ENCODE measurements at places on chromosomes 6 and 20. TPM values are rescaled to one million over a fixed set of nuclear protein-coding genes. Genes with fewer than 3 reads are reported as not detected.
A peak's percentile ranks its signal among the peaks of the same experiment; 100 is the strongest.

GRCh38 chr6:30019819-30020218 lies 41.2 kb upstream of the POLR1H start:
- DNase-seq, result no peak

- DNase-seq, result no peak
These were observed 3.7 kb downstream of the WFDC5 start for GRCh38 chr20:45111285-45111684.

DNA sequence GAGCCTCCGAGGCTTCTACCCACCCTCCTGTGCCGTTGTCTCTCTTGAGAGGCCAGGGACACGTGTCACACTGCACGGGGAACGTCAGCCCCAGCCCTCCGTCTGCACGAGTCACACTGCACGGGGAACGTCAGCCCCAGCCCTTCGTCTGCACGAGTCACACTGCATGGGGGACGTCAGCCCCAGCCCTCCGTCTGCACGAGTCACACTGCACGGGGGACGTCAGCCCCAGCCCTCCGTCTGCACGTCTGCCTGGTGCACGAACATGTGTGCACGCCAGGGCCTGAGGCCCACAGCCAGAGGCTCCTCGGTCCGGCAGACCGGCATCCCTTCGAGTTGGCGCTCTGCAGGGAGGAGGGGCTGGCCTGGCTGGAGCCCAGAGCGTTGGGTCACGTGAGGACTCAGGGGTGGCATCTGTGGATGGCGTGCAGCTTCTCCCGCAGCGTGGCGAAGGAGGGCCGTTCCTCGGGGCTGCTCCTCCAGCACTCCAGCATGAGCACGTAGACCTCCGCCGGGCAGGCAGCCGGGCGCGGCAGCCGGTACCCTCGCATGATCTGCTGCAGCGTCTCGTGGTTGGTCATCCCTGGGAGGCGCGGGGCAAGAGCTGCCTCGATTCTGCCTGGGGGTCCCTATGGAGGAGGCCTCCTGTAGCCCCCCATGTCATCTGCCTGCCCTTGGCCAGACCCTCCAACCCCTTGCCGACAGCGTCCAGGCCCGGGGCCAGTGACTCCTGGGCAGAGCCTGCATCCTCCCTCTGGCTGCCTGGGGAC lies 3.4 kb upstream of the PTK6 start:
- no peak for DNase-seq

- no peak for DNase-seq
These were observed 65.5 kb upstream of the FYN start for GRCh38 chr6:111938710-111939109.

- no peak for DNase-seq
These were observed 143.5 kb upstream of the AFDN start for GRCh38 chr6:167683028-167683862.

DNA sequence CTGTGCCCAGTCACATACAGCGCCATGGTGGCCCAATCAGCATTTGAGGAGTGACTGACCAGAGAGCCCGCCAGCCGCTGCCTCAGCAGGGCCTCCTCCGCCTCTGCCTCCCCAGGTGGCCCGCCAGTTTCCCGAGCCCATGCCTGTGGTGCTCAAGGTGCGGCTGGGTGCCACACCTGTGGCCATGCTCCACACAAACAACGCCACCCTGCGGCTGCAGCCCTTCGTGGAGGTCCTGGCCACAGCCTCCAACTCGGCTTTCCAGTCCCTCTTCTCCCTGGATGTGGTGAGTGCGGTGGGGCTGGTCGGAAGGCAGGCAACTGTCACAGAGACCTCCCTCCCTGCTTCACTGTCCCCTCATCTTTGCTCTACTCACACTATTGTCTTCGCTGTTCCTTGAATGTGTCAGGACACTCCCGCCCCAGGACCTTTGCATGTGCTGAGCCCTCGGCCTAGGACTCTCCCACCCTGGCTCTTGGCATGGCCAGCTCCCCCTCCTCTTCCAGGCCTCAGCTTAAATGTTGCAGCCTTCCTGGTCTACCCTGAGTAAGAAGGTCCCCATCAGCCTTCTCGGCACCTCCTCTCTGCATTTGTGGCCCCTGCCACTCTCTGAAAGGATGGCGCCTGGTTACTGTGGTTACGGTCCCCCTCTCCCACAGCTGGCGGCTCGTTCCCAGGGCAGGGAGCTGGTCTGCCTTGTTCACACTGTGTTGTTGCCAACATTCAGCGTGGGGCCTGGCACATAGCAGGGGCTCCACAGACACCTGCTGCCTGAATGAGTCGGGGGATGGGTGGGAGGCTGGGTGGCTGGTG lies 11.8 kb upstream of the BPIFB6 start:
- no peak for DNase-seq

DNA sequence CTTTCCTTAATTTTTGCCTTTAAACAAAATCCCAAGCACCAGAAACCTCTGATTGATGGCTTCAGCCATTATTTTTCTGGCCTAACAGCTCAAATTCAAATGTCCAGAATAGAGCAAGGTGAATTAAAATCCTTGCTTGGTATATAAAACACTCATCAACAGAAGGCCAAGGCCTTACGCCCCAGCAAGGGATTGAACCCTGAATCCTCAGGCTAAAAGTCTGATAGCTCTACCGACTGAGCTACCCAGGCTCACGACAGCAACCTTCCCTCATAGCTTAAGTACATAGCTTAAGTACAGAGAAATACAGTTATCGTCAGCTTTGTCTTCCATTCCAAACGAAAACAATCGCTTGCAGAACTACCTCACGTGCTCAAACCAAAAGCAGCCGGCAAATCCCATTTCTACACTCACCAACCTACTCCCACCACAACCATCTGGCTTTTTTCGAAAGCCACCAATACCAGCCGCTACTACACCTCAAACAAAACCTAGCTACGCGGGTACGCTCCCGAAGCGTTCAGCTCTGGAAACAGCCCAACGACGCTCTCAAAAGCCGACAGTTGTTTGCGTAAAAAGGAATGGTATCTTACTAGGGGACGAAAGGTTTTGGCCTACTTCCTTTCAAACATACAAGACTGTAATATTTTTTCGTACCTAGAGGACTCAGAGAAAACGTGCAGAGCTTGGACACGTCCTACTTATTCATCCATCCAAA lies 167.5 kb downstream of the GPX5 start:
- DNase-seq, result no peak

DNA sequence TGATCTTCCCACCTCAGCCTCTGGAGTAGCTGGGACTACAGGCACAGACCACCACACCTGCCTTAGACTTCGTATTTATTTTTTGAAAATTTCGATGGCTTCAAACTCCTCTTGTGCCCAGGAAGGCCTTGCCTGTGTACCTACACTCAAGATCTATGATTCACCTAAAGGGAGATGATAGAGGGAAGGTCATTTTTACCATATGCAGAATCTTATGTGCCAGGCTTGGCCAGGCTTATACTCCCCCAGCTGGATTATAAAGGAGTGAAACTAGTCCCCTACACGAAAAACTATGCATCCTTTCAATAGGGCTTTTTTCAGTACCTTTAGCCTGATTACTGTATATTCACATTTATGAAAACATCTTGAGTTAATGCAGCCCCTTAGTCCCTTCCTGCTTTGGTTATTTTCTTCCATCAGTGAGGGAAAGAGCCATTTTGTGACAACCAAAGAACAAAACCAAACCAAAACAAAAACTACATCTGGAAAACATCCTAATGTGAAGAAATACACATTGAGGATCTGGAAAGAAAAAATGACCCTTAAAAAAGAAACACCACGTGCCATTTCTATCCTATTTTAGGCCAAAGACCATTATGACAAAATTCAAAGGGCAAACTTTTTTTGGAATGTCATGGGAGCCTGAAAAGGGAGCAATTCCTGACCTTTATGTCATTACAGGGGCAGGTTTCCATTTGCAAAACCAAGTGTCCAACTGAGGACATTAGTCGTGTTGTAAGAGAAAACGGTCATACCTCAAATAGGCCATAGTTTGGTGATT lies 34.7 kb downstream of the RIPOR2 start:
- no peak for DNase-seq

DNA sequence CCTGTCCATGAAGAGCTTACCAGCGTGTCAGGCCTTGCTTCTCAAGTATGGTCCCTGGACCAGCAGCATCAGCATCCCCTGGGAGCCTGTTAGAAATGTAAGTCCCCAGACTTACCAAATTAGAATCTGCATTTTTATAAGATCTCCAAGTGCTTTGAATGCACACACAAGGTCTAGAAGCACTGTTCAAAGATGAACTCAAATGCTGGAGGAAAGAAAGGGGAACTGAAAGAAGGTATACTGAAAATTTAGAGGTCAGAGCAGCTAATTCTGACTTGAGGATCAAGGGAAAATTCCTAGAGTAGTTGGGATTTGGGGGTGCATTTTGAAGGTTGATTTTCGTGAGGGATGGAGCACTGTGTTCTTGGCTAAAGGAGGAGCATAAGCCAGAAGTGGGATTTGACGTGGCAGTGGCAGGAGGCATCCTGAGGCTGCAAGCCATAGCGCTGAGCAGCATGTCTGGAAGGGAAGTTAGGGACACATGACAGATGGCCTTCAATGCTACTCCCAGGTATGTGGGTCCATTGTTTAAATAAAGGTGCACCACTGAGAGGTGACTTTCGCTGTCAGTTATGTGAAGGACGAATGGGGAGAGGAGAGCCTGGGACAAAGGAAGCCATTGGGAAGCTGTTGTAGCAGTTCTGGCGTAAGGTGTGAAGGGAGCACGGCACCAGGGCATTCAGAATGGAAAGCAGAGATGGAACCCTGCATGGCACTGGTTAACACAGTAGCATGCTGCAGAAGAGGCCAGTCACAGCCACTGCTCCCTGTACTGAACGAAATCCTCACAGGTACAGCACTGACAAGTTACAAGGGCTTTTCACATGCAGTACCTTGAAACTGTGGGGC lies 36.2 kb downstream of the ARMC2 start:
- DNase-seq, result no peak

- no peak for DNase-seq
These were observed 29.3 kb downstream of the PDRG1 start for GRCh38 chr20:31922588-31922987.

DNA sequence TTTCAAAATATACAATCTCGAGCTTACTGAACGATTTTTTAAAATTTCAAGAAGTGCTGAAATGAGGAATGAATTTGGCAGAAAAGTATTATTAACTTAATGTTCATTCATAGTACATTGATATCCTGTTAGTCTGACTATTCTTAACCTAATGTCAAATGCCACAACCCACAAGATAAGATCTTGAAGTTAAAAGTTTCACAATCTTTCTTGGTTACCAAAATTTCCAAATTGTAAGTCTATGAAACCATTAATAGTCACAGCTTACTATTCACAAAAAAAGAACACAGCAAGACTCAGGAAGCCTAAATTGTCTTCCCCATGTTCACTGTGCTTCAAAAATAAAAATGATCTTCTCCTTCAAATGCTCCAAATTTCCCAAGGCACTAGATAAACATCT lies 71.3 kb downstream of the HACE1 start:
- DNase-seq, result no peak

GRCh38 chr20:41359541-41360011 lies 7.0 kb downstream of the EMILIN3 start:
- no peak for DNase-seq

DNA sequence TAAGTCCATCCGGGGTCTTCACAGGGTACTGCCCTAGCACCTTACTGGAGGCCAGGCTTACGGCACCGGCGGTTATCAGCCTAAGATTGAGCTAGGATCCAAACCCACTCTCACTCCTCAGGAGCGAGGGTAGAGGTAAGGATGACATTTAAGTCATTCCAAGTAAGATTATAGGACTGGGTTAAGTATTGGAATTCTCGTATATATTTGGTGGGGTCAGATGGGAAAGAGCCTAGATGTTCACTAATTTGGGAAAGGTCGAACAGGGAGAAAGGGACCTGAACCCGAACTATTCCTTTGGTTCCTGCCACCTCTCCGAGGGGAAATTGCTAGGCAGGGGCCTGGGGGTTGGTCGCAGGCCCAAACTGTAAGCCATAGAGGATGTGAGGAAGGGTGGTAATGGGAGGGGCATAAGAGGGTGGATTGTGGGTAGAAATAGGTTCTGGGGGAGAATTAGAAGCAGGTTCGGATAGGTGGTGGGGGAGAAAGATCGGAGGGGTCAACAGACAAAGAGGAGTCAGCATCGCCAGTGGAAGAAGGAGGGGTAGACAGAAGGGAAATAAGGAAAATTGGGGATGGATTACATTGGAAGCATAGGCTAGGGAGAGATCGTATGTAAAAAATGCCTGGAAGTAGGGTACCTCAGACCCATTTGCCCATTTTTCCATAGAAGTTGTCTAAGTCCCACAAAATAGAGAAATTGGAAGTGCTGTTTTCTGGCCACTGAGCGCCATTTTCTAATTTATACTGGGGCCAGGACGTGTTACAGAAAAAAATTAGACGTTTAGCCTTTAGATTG lies 747.1 kb upstream of the ADGRB3 start:
- DNase-seq, result no peak

DNA sequence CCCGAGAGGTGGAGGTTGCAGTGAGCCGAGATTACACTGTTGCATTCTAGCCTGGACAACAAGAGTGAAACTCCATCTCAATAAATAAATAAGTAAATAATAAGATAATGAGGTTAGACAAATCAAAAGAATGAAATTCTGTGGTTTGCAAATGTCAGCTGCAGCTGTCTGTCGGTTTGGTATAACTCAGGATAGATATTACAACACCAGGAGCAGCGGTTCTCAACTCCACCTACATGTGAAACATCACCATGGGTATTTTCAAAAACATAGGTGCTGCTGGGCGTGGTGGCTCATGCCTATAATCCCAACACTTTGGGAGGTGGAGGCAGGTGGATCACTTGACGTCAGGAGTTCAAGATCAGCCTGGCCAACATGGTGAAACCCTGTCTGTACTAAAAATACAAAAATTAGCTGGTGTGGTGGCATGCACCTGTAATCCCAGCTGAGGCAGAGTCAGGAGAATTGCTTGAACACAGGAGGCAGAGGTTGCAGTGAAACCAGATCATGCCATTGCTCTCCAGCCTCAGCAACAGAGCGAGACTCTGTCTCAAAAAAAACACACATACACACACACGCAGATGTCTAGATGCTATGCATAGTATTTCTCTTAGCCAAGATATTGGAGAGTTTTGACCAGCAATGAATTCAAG lies 126.1 kb upstream of the LAMP5 start:
- no peak for DNase-seq

- DNase-seq, result no peak
These were observed 663 bp downstream of the COQ3 start for GRCh38 chr6:99393366-99393697.

- peak; percentile 66 for DNase-seq
These were observed 273.9 kb upstream of the TAB2 start for GRCh38 chr6:149043476-149044130.

DNA sequence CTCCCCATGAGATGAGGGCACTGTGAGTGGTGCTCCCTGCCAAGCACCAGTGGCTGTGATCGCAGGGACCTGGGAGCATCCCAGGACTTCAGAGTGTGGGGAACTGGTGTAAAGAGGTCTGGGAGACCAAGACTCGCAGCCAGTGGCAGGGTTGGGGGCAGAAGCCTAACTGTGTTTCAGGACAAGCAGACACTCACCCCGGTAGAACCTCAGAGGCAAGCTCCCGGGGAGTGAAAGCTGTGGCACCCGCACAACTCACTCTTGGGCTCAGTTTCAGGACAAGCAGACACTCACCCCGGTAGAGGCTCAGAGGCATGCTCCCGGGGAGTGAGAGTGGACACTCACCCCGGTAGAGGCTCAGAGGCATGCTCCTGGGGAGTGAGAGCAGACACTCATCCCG lies 112.8 kb downstream of the ASXL1 start:
- DNase-seq, result no peak

Gene LY6G6D
- not detected for total RNA-seq

Gene TMEM14A
- 10.4 TPM for total RNA-seq

Gene PKIB
- 2.5 TPM for total RNA-seq
